Dorsolateral prefrontal cortex (tissue), 122 donors: ENCODE measurements at places on chromosomes 12 and 14.

GRCh38 chr14:46256381-46256780 lies 395.2 kb downstream of the RPL10L start:
- no peak for DNase-seq

DNA sequence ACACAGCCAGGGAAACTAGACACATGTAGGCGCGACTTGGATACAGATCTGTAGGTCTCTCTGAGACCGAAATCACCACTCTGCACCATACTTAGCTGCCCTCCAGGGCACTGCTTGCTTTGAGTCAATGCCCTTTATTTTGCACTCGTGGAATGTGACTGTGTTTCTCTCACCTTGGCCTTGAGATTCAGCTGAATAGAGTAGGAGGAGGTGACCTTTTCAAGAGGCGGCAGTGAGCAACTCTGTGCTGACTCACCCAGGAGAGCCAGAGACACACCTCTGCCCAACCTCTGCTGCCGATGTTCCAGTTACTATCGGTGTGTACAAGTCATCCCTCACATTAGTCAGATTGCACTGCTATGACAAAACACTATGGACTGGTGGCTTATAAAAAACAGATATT lies 583.4 kb downstream of the VRK1 start:
- DNase-seq = no peak

DNA sequence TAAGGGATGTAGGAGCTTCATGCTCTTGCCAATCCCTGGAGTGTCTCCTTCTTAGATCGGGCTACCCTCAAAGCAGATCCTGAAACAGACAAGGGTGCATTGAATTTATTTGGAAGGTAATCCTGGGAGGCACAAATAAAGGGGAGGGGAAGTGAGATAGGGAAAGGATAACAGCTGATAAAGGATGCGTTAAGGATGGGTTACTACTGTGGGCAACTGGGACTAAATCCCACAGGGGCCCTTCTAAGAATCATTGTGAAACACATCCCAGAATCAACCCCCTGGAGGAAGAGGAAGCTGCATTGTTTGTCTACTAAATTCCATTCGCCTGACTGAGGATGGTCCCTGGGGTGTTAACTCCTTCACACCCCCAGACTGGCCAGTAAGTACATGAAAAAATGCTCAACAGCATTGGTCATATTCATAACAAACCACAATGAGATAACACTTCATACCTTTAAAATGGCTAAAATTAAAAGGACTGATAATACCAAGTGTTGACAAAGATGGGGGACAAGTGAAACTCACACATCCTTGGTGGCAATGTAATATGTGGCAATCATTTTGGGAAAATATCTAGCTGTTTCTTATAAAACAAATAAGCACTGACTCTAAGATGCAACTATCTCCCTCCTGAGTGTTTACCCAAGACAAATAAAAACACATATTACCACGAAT lies 37.0 kb upstream of the CMKLR1 start:
- DNase-seq = no peak

DNA sequence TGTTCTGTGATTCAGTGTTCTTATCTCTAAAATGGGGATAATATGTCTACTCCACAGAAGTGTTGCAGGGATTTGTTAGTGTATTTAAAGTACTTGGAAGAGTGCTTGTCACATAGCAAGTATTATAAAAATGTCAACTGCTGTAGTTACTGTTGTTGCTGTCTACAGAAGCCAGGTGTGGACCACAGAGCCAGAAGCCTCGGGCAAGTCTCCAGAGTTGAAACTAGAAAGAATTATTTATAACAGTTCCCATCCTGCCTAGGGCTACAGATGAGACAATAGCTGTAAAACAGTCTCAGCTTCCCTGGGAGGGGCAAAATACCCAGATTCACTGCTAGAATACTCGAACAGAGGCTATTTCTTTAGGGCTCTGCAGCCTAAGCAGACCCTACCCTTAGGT lies 55.4 kb upstream of the FUT8 start:
- DNase-seq = no peak

DNA sequence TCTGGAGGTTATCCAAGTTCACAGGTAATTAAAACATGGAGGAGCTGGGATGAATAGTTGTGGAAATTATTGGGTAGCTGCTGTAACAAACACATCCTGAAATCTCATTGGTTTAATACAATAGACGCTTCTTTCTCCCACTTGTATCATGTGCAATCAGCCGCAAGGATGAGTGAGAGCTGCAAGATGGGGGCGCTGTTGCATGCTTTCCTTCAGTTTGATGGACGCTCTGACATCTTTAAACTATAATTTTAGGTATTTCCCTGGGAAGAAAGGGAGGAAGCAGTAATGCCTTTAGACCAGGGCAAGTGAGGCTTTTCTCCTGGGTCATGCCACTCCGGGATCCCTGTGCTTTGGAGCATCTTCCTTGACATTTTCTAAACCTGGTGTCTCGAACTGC lies 178.7 kb downstream of the PAWR start:
- DNase-seq = no peak

- no peak for DNase-seq
Observed at GRCh38 chr14:91464615-91465205, 45.4 kb downstream of the PPP4R3A start.

- no peak for DNase-seq
Observed at GRCh38 chr14:37122288-37122687, 50.1 kb downstream of the SLC25A21 start.

DNA sequence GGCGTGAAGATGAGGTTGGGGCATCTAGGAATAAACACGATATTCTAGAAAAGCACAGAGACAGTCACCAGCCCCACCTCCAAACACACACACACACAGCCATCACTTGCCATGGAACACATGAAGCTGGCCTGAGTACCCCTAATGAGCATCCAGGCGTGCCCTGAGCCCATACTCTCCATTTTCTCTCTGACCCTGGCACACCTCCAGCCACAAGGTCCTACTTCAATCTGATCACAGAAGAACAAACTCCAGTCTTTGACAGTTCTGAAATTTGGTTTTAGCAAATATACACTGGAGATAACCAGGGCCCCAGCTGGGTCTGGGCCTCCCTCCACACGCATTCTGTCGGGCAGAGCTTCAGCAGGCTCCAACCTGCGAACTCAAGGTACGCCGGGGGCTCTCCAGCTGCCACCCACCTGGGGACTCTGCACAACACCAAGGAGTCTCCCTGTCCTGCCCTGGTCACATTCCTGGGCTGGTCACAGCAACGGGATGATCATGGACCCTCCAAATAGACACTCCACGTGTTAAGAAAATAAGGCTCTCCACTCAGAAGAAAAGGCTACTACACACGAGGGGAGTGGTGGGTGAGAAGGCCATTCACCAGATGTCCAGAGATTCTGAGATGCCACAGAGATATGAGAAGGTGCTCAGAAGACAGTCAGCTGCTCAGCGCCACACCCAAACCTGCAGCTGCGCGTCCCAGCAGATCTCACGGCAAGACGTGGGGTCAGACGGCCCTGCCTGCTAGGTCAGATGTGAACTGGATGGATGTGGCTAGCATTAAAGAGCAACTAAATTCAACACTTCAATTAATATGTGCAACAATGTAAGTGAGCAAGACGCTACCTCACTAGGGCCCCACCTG lies 57.0 kb upstream of the PNMA1 start:
- no peak for DNase-seq

- DNase-seq = no peak
Observed at GRCh38 chr12:43540470-43540869, 11.5 kb downstream of the ADAMTS20 start.
